ENCODE measurements at places on chromosomes 4 and X.
A peak's percentile ranks its signal among the peaks of the same experiment; 100 is the strongest.

DNA sequence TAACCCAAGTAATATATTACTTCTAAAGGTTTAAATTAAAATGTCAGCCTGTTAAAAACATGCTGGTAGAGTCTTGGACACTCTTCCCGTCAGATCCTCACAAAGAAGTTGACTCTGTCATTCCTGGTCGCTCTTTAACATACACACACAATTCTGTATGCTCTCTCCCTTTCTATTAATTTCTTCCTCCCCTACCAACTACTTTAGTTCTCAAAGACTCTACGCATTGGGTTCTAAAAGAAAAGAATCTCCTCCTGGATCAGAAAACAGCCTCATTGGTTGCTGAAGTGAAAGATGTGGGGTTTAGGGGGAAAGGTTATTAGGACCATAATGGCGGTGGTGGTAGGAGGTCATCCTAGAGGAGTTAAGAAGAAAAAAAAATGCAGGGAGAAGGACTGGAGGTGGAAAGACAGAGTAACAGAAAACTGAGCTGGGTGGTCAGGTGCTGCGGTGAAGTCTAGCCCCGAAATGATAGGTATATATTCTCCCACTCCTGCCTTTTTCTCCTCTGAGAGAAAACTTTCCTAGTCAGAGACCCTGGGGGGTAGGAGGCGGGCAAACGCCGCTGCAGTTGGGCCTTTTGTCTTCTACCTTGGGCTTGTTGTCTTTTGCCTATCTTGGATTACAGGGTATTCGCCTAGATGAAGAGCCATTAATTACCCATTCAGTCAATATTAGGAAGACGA, 5.2 kb upstream of the PITX2 start:
- DNase-seq: no peak

DNA sequence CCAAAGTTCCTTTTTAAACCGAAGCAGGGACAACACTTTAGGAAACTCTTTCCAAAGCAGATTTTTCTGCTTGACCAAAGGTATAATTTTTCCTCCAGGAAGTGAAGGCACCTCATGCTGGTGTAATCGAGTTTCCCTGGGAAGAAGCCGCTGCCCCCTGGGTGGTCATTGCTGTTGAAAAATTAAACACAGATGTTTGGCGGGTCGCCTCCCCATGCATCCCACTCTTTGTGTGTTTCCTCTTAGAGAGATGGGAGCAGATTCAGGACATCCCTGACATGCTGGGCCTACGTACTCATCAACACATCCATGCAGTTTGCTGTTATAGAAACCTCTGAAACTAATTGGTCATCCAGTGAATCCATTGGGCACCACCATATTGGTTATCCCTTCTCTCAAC, 179.2 kb upstream of the HCCS start:
- no peak for DNase-seq

DNA sequence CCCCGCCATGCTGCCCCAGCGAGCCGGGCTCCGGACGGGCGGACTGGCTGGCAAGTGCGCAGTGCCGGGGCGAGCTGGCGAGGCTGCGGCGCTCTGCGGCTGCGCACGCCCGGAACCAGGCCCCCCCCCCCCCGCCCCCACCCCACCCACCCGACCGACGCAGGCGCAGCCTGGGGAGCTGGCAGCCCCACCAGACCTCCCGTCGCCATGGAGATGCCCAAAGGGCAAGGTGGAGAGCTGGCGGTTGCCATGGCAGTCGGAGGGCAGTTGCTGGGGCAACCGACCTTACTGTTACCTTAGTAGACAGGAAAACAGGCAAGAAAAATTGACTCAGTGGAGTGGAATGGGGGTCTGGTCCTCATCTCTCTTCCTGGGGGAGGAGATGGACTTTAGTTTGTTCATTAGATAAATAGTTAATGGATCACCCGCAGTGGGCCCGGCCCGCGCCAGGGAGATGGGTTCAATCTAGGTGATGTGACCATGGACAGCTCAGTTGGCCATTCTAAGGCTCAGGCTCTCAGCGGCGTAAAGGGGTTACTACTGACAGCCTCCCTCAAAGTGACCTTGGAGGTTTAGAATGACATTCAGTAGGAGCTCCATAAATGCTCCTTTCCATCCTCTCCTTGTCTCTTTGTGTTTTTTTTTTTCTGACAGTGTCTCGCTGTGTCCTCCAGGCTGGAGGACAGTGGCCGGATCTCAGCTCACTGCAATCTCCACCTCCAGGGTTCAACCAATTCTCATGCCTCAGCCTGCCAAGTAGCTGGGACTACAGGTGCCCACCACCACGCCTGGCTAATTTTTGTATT, at the start of gene PCSK1N:
Gene PCSK1N, minus strand, starts transcription at position 87 of the 806 bp plus-strand sequence. Its CDS starts 78 bp downstream, at position 9.
- DNase-seq: no peak

GRCh38 chrX:34886011-34886410, 56.6 kb upstream of the FAM47B start:
- DNase-seq: no peak

GRCh38 chr4:88015659-88016295, 8.3 kb downstream of the PKD2 start:
- DNase-seq: no peak

GRCh38 chrX:20265726-20266681, 705 bp downstream of the RPS6KA3 start:
- DNase-seq: peak; percentile 20

DNA sequence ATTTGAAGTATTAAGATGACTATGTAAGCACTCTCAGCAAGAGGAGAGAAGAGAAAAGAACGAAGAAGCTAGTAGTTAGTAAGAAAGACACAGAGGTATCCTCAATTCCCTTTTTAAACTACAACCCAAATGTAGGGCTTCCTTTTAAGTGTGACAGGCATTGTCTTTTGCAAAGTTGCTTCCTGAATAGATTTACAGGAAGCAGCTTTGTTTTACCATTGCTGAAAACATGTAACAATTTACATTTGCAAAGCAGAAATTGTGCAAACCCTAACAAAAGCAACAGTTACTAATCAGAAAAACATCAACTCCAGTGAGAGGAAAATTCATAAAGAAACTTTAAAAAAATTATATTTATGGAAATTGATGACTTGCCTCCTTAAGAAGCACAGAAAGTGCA, 96.4 kb downstream of the FAM13A start:
- DNase-seq: no peak

- no peak for DNase-seq
Measured at GRCh38 chr4:81650606-81651242, 179.0 kb upstream of the RASGEF1B start.

GRCh38 chr4:21888195-21888976, 60.2 kb downstream of the KCNIP4 start:
- DNase-seq: no peak

DNA sequence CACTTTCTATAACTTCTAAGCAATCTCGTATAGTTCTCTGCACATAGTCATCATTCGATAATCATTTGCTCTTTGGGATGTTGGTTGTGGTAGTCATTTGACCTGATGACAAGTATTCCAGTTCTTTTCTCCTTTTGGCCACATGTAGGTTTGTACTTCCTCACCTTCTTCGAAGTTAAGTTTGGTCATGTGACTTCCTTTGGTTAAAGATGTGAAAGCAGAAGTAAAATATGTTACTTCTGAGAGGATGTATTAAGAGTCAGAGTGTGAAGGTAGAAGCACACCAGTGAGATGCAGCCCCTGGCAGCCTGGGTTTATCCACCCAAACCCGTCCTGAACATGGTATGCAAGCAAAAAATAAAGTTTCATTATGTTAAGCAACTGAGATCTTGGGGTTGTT, 48.9 kb upstream of the ZNF518B start:
- no peak for DNase-seq

DNA sequence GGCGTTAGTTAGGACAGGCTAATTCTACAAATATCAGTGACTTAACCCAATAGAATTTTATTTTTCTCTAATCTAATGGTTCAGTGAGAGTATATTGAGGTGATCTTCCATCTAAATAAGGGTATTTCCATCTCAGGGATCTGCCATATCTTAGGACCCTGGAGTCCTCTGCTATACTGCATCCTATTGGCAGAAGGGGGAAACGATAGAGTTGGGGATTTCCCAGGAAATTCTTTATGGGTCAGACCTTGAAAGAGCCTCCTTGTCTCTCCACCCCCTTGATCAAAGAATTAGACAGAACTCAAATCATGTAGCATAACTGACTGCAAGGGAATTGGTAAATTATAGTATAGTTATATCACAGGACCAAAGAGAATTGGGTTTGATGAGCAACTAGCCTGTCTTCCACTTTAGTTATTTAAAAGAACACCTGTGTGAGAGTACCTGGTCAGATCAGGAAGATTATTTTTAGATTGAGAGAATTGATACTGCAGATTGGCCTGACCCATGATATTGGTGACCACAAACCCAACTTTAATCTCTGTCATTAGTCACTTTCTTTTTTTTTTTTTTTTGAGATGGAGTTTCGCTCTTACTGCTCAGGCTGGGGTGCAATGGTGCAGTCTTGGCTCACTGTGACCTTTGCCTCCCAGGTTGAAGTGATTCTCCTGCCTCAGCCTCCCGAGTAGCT, 25.6 kb downstream of the SMARCA5 start:
- no peak for DNase-seq

DNA sequence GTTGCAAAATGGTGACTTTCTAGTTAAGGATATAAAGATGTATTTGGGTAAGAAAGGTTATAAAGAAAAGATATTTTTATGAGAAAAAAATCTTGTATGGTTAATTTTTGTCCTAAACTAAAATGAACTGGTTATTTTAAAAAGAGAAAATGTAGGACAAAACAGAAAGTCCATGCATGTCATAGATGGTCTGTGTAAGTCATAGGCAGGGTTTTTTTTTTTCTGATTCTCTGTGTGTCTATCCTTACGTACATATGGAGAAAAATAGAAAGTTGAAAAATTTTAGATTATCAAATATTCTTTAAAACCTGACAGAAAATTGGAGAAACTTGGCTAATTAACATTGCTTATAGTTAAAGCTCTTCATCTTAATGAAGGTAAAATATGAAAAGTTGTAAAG, 493.4 kb downstream of the IQCM start:
- no peak for DNase-seq

DNA sequence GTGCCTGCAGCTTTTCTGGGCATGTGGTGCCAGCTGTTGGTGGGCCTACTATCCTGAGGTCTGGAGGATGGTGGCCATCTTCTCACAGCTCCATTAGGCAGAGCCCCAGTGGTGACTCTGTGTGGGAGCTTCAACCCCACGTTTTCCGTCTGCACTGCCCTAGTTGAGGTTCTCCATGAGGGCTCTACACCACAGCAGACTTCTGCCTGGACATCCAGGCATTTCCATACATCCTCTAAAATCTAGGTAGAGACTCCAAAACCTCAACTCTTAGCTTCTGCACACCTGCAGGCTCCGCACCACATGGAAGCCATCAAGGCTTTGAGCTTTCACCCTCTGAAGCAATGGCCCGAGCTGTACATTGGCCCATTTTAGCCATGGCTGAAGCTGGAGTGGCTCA, 153.3 kb upstream of the PGRMC2 start:
- no peak for DNase-seq

- DNase-seq: no peak
Measured at GRCh38 chrX:65712005-65712806, 44.8 kb downstream of the MSN start.

- no peak for DNase-seq
Measured at GRCh38 chr4:132642016-132642817, 506.9 kb upstream of the PCDH10 start.

GRCh38 chr4:2963966-2964471, 648 bp downstream of the GRK4 start:
- peak; percentile 72 for DNase-seq

- DNase-seq: peak; percentile 59
Measured at GRCh38 chrX:1400742-1401471, 9.0 kb upstream of the SLC25A6 start.

GRCh38 chr4:3514806-3515501, 17.3 kb downstream of the LRPAP1 start:
- DNase-seq: no peak

- no peak for DNase-seq
Measured at GRCh38 chrX:133569217-133569616, 153.9 kb upstream of the GPC4 start.

DNA sequence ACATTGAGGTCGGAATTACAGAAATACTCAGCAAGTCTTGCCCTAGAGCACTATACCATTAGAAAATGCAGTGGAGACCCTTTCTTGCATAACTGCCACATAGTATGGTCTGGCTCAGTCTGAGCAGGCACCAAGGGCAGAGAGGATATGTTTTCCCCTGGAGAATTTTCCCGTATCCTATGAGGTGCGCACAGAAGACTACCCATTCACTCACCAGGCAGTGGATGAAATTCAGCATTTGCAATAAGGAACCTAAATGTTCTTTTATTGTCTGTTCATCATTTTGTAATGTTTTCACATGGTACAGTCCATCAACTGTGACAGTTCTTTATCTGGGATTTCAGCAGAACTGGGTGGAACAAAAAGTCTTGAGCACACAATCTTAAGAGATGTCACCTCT, 15.5 kb downstream of the JADE3 start:
- DNase-seq: no peak

Measured in Peyer's patch (tissue), 4 donors.